ENCODE measurements at places on chromosomes 16 and 17. TPM values are rescaled to one million over a fixed set of nuclear protein-coding genes. Genes with fewer than 3 reads are reported as not detected.

- peak; percentile 78 for DNase-seq
Observed at GRCh38 chr17:41547921-41548843, 20.1 kb upstream of the KRT19 start.

- no peak for DNase-seq
Observed at GRCh38 chr16:89172171-89172527, 601 bp downstream of the CDH15 start.

- no peak for DNase-seq
Observed at GRCh38 chr17:72592242-72592966, 471.6 kb downstream of the SOX9 start.

DNA sequence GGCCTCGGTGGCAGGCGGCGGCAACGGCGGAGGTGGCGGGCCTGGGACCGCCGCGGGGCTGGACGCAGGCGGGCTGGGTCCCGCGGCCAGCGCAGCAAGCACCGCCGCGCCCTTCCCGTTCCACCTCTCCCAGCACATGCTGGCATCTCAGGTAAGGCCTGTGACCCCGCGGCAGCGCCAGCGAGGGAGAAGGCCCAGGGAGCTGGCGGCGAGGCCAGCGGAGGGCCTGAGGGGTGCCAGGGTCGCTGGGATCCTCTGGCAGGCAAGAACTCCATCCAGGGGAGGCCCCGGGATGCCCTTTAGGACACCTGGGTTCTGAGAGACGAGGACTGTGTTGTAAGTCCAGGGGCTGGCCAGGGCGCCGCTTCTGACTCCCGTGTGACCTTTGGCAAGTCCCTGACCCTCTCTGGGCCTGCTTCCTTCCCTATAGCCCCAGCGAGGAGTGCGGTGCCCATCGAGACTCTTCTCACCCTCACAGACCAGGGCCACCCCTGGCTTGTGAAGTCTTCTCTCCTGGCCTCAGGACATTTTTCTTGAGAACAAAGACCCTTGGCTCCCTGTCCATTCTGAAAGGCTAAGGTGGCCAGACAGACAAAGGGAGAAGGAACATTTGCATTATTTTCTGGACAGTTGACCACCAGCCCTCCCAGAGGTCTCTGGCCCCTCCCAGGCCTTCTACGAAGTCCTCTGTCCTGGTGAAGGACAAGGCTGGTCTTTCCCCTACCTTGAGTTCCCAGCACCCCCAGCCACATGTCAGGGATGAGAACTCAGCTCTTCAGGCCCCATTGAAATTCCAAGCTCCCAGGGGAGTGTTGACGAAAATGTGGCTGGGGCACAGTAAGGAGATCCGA, 6.3 kb downstream of the TBX2 start:
- no peak for DNase-seq

The TPSD1 gene
- not detected for total RNA-seq
